Lung microvascular endothelial cell (primary cell): ENCODE measurements at places on chromosomes 1 and 21. TPM values are rescaled to one million over a fixed set of nuclear protein-coding genes. Genes with fewer than 3 reads are reported as not detected.

ZFP69 gene
- total RNA-seq, result 1.3 and 2.0 TPM in 2 replicates

ARMH1 gene
- under 0.01 TPM in 1 of 2 replicates, not detected in the other for total RNA-seq

SMYD2 gene
- 147 and 192 TPM in 2 replicates for total RNA-seq

S100A1 gene
- not detected in 2 replicates for total RNA-seq

ABCA4 gene
- total RNA-seq, result 60.8 and 487 TPM in 2 replicates

RAB3B gene
- total RNA-seq, result 1.2 and 6.8 TPM in 2 replicates

CD52 gene
- total RNA-seq, result not detected in 2 replicates

DMBX1 gene
- not detected in 2 replicates for total RNA-seq

DNAJC6 gene
- total RNA-seq, result 2.8 and 7.7 TPM in 2 replicates

GNAT2 gene
- under 0.01 and 0.22 TPM in 2 replicates for total RNA-seq

STUM gene
- under 0.01 and 0.20 TPM in 2 replicates for total RNA-seq

SPATA21 gene
- not detected in 2 replicates for total RNA-seq

HFM1 gene
- total RNA-seq, result 0.20 and 0.22 TPM in 2 replicates

RGS13 gene
- not detected in 2 replicates for total RNA-seq

PRDM16 gene
- total RNA-seq, result 0.22 TPM in 1 of 2 replicates, not detected in the other

WDR26 gene
- total RNA-seq, result 51.4 and 61.7 TPM in 2 replicates

SASS6 gene
- total RNA-seq, result 0.99 and 1.3 TPM in 2 replicates

MCOLN3 gene
- total RNA-seq, result not detected in 2 replicates

CATSPERE gene
- total RNA-seq, result 0.44 and 1.6 TPM in 2 replicates

KRTAP19-6 gene
- not detected in 2 replicates for total RNA-seq

INSRR gene
- total RNA-seq, result not detected in 2 replicates

ALPL gene
- total RNA-seq, result 0.22 TPM in 1 of 2 replicates, not detected in the other

CTSE gene
- not detected in 2 replicates for total RNA-seq
